Activated T-helper 9 cell treated with anti-CD3 and anti-CD28 coated beads, Interleukin-2, amount 50 U/mL, for 16 hours (primary cell): ENCODE measurements at places on chromosomes 5 and 9.

- no peak for DNase-seq
Measured at GRCh38 chr9:134666208-134666607, 24.6 kb downstream of the COL5A1 start.

DNA sequence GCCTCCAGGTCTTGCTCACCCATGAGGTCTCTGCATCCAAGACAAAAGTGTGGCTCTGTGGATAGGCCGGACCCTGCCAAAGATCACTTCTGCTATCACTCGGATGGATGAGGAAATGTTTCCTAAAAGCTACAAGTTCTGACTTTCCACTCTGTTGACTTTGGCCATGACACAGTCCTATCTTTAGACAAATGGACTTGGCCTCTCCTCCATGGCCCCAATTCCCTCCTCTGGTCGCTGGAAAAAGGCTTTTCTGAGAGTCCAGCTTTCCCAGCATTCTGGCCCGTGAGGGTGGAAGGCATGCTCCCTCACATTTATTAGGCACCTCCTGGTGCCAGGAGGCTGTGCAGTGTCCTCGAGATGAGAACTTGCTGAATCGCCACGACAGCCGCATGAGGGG, 83.1 kb downstream of the COL27A1 start:
- no peak for DNase-seq

- no peak for DNase-seq
Measured at GRCh38 chr5:68428231-68428811, 212.8 kb downstream of the PIK3R1 start.

DNA sequence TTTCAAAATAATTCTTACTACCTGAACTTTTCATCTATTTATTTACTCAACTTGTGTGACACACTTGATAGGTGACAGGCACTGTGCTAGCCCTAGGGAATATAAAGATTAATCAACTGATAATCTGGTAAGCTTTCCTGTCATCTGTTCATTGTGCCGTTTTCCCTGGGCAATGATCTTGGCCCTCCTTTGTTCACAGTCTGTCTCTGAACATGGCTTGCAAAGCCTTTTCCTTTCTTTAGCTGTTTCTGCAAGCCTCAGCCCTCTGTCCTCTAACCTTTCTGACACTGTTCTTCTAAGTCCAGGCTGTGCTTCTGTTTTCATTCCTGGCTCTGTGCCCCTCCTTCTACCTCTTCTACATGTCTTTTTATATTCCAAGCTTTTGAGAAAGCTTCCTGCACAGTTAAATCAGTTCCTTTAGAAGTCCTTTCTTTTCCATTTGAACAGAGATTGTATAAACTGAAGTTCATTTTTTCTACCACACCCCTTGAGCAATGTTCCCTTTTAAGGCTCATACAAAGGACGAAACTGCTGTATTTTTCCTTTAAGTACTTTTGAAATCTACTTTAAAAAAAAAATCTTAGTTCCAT, 803.0 kb upstream of the ZNF608 start:
- DNase-seq, result no peak

- DNase-seq, result no peak
Measured at GRCh38 chr9:14343261-14344031, 29.5 kb upstream of the NFIB start.

DNA sequence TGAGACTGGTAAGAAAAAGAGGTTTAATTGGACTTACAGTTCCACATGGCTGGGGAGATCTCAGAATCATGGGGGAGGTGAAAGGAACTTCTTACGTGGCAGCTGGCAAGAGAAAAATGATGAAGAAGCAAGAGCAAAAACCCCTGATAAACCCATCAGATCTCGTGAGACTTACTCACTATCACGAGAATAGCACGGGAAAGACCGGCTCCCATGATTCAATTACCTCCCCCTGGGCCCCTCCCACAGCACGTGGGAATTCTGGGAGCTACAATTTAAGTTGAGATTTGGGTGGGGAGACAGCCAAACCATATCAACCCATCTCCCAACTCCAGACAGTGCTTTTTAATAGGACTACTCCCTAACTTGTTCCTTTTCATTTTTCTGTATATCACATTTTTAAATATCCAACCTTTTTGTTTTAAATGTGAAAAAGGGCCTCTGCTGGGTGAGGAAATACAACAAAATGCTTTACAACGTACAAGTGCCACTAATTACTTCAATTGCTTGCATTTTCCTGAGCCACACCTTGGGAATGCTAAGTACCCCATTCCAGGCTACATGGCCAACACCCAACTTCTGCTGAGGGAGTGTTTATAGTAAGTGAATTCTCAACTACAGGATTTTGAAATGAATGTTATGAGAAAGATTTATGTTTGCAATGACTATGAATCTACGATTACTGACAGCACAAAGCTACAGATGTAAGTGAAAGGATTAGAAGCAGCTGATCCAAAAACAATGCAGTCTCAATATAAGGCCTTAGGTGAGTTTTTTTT, 294.1 kb upstream of the CD180 start:
- DNase-seq, result no peak

GRCh38 chr9:92426501-92427145, 2.4 kb upstream of the OMD start:
- no peak for DNase-seq

DNA sequence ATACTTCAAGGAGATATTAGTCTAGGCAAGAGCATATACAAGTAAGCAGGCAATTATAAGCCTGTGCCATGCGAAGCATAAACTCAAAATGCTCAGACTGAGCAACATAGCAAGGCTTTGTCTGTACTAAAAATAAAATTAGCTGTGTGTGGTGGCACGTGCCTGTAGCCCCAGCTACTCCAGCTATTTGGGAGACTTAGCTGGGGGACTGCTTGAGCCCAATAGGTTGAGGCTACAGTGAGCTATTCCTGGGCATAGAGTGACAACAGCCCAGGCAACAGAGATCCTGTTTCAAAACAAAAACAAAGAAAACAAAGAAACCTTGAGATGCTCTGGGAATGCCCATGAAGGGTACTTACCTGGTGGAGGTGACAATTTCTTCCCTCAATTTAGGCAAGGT, 130.5 kb upstream of the ZNF608 start:
- no peak for DNase-seq

DNA sequence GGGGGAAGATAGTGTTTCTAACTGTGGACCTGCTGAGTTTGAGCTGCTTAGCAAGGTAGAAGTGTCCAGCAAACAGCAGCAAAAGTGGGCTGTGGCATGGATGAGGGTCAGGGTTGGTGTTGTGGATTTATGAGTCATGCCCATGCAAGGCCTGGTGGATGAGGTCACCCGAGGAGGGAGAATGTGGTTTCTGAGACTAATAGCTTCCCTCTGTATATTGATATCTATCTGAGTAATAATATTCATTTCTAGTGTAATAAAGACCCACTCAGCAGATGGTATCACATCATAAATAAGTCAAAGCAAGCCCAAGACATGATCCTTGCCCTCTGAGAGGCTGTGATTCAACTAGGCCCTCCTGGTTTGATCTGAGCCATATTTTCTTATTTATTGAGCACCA, 597.8 kb upstream of the CLINT1 start:
- DNase-seq, result no peak

DNA sequence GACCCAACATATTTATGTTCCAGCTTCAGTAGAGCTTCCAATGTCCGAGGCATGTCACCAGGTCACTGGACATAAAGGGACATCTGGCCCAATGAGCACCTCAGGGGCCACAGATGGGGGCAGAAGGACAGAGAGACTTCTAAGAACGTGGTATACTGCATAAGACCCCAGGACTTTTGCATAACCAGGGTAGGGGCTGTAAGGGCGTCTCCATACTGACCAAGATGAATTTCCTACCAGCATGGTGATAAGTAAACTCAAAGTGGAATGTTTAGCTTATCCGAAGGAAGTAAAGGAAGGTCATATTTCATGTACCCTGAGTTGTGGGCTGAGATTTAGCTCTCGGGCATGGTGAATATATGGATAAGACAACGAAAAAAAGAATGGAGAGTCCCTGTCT, 17.5 kb upstream of the COL27A1 start:
- DNase-seq, result no peak

- no peak for DNase-seq
Measured at GRCh38 chr5:53479590-53480415, 626 bp upstream of the FST start.

DNA sequence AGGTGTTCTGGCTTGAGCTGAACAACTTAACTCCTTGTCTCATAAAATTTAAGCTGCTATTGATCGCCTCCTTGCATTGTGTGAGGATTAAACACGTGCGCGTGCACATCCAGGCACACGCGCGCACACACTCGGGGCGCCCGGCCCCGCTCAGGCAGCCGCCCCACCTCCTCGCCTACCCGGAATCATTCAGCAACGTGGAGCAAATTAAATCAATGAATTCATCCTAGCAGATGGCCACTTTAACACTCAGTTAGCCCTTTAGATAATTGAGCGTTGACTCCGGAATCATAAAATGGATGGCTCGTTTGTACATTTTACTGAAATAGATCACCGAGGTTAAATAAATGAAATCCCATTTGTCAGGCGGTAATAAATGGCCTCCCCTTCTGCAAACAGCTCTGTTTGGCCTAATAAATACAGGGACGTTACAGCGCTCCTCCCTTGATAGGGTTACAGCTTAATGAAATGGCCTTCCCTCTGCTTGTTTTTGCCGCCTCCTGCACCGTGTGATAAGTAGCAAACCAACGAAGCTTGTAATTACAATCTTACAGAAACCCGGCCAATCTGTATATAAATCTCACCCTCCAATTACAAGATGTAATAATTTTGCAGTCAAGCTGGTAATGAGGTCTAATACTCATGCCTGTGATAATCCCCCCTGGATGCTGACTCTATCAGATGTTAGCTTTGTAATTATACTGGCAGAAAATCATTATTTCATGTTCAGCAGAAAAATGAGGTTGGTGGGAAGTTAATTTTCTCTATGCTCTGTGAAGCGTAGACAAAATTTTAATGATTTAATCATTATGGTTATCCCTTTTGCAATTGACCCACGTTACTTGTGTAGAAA, 229.7 kb upstream of the IRX4 start:
- DNase-seq, result no peak

DNA sequence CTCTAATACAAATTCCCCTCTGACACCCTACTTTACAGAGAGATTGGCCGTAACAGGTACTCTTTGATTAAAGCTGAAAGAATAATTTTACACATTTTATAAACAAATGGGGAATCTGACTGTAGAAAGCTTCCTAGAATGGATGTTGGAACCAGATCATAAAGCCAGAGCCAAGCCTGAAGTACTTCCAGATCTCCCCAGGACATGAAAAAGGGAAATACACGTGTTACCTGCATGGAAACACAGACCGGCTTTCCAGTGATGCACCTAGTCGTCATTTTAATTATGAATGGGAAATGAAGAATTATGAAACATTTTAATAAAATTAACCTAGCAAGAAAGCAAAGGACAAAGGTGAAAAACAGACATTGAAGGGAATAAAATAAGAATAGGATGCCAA, 66.5 kb downstream of the ERCC6L2 start:
- DNase-seq, result no peak

DNA sequence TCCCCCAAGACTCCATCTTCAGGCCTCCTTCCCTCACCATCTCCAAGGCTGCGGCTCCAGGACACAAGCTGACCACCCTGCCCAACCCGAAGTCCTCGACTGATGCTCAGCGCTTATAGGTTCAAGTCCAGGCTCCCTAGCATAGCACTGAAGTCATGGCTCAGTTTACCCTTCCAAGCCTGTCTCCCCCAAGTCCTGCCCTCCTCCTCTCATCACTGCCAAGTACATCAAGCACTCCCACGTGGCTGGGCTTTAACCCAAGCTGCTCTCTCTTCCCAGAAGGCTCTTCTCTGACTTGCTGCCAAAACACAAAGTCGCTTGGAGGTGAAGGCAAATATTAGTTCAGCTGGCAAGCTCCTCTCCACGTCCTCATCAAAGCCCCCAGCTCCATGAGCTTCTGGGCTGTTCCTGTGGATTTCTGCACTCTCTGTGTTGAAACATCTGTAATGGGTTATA, 22.1 kb upstream of the MARCHF6 start:
- no peak for DNase-seq

GRCh38 chr5:137462816-137463520, 36.2 kb downstream of the SPOCK1 start:
- no peak for DNase-seq

GRCh38 chr5:14174230-14174636, 31.1 kb downstream of the TRIO start:
- DNase-seq, result no peak

- no peak for DNase-seq
Measured at GRCh38 chr5:144015961-144016360, 154.5 kb downstream of the YIPF5 start.

DNA sequence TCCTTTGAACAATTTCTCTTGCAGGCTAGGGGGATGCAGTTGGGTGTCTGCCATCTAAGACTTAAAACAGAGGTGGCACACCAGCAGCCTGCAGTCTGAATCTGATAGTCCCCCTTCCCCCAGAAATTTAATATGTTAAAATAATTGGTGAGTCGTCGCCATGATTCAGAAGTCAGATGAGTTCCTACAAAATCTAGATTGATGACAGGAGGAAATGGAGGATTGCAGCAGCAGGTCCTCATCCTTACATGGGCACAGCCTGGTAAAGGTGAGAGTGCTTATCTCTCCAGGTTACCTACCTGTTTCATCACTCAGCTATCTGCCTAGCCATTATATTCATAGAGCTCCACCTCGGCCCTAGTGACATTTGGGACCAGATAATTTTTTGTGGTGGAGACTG, 112.3 kb downstream of the PCSK1 start:
- DNase-seq, result no peak

DNA sequence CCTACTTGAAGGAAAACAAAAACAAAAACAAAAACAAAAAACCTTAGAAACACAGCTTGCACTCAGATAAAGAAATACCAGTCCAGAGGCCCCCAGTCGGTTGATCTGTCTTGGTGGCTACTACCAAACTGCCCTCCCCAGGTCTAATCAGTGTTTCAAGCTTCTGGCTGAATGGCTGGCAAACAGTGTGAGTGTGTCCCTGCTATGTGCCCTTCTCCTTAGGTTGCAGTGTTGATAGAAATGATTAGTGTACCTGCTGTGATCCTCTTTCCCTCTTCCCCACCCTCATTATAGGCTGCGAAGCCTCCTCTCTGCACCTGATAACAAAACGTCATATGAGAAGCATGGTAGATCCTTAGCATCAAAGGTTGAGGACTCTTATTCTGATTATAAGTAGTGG, 12.8 kb downstream of the NR4A3 start:
- DNase-seq, result no peak

- DNase-seq, result no peak
Measured at GRCh38 chr9:124164811-124165210, 92.9 kb upstream of the NEK6 start.

DNA sequence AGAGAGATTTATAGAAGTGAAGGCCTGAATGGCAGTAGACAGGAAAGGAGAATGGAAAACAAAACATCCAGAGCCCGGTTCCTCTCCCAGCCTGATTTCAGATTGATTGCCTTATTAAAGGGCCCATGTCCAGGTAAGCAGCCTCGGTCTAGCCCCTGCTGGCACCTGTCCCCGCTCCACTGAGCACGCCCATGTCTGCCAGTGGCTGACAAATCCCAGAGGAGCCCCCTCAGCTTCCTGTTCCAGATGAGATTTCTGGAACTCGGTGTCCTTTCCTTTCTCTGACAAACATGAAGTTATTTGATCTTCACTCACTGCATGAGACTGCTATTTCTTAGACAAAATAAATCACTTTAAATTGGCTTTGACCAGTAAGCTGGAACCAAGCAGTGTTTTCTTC, 187.0 kb upstream of the ADCY2 start:
- no peak for DNase-seq
